ENCODE measurements at places on chromosomes 6 and 20.

GRCh38 chr6:11298651-11299420 is 66.4 kb upstream of the NEDD9 start:
- no peak for DNase-seq

GRCh38 chr6:123263981-123264380 is 267.9 kb downstream of the CLVS2 start:
- no peak for DNase-seq

GRCh38 chr6:69790629-69791028 is 6.2 kb downstream of the LMBRD1 start:
- DNase-seq: no peak

- DNase-seq: no peak
These were observed 397.3 kb upstream of the NRSN1 start for GRCh38 chr6:23728707-23729106.

DNA sequence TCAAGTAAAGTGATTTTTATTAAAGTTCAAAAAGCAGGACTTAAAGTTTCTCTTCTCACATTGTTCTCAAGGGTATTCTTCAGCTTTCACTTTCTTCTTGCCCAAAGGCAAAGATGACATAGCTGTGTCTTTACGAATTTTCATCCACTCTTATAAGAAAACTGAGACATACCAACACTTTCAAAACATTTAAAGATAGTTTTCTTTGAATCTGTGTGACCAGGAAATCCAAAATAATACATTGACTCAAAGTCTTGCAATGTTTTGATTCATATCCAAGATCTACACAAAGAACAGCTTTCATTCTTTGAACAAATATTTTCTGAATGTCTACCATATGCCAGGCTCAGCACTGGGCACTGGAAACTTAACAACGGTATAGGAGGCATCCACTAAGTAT is 117.9 kb downstream of the SIM1 start:
- no peak for DNase-seq

DNA sequence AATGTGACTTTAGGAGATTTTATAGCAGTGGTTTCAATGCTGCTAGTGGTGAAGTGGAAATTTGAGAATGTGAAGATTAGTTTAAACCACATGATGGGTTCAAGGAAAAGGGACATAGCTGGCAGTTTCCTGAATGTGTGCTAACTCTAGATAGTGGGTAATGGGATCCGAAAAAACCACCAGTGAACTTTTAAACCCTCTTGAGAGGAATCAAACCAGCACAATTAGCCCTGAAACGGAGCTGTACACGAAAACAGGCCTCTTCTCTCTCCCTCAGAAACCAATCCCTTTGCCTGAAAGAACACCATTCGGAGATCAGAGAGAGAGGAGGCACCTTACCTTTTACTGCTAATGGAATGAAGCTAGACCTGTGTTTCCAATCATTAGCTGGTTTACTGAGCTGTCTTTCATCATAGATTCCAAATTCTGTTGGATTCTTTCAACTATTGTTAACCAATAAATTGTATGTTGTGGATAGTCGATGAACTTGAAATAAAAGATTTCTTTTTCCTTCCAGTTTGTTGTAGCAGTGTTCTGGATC is 103.9 kb downstream of the AIG1 start:
- no peak for DNase-seq
